ENCODE measurements at places on chromosomes 2 and 18. TPM values are rescaled to one million over a fixed set of nuclear protein-coding genes. Genes with fewer than 3 reads are reported as not detected.

GRCh38 chr2:146642066-146642465 lies 1202.8 kb upstream of the ACVR2A start:
- H3K27me3 ChIP-seq: no peaks in the 10 kb centered on the region
- H3K27ac ChIP-seq: no peak overlapping the region
- no peak for DNase-seq
- no peaks in the 10 kb centered on the region for H3K36me3 ChIP-seq
- H3K4me1 ChIP-seq: no peaks in the 10 kb centered on the region
- H3K4me3 ChIP-seq: no peak overlapping the region

- no peaks in the 10 kb centered on the region for H3K36me3 ChIP-seq
- no peak overlapping the region for H3K4me3 ChIP-seq
- H3K27me3 ChIP-seq: no peaks in the 10 kb centered on the region
- H3K4me1 ChIP-seq: no peaks in the 10 kb centered on the region
- H3K27ac ChIP-seq: no peak overlapping the region
Measured at GRCh38 chr2:120401275-120402066, 55.5 kb downstream of the INHBB start.

DNA sequence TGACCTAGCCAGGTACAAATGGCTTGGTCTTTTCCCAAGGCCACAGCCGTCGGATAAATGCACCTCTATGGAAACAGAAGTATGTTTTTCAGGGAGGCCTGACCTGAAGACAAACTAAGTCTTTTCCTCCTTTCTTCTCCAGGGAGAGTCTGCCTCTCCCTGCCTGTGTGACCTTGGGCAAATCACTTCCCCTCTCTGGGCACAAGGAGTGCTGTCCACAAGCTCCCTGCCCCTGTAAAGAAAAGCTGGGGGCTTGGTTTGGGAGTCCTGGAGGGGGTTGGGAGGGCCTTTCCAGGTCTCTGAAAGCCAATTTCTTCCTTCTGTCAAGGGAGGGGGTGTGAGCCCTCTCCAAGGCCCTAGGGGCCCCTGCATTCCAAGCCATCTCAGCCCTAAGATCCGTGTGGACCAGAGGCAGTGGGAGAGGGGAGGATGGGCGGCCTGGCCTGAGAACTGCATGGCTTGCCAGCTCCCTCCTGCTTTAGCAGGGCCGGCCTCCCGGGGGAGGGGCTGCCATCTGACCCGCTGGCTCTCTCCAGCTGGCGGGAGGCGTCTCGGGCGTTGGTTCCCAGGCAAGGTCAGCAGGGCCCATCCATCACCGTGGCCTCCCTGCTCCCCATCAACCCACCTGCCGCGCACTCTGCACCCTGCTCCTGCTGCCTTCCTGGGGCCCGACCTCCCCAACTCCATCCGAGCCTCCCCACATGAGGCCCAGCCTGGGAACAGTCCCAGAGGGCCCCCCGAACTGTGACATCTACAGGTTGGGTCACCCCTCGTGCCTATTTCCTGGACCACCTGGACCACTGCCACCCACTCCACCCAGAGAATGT lies 61.4 kb downstream of the SMAD7 start:
- H3K27me3 ChIP-seq: no peaks in the 10 kb centered on the region
- peaks cover 68% of the 10 kb centered on the region for H3K4me1 ChIP-seq
- peak; percentile 85 for DNase-seq
- H3K36me3 ChIP-seq: no peaks in the 10 kb centered on the region
- H3K27ac ChIP-seq: peak overlapping the region; percentile 56

GRCh38 chr2:46329803-46330775 lies 32.9 kb downstream of the EPAS1 start:
- H3K27ac ChIP-seq: peak overlapping the region; percentile 82
- H3K4me1 ChIP-seq: peaks cover 99% of the 10 kb centered on the region
- no peak for DNase-seq
- no peak overlapping the region for H3K4me3 ChIP-seq
- no peaks in the 10 kb centered on the region for H3K27me3 ChIP-seq
- H3K36me3 ChIP-seq: no peaks in the 10 kb centered on the region

DNA sequence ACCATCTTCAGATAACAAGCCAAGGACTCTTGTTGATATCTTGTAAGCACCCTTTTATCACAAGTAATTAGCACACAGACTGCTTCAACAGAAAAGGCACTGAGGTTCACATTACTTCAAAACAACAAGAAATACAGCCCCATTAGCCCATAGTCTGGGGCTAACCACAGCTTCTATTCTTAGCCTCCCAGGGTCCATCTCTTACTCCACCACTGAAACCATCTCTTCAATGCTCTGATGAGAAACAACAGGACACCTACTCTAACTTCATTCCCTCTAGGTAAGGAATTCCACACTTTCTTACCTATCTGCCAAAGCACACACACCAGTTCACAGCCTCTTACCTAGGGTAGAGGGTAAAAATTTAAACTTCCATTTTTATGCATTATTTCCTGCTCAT lies 26.4 kb upstream of the CYTIP start:
- H3K27me3 ChIP-seq: no peaks in the 10 kb centered on the region
- no peak for DNase-seq
- no peaks in the 10 kb centered on the region for H3K36me3 ChIP-seq
- H3K4me1 ChIP-seq: no peaks in the 10 kb centered on the region
- no peak overlapping the region for H3K27ac ChIP-seq
- H3K4me3 ChIP-seq: no peak overlapping the region

DNA sequence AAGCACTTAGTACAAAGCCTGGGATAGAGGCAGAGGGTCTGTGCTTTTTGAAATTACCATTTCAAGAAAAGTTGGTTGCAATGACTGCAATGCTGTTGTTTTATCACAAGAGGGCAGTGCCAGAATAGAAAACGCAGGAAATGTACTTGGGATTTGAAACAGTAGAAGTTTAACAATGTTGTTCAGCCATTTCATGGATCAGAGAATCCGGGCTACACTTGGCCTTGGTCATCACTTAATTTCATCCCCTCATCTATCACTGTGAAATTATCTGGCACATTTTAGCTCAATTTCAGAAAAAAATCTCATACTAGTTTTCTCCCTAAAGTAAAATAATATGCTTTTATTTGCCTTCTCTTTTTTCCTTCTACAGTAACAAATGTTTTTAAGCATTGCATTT lies 70.8 kb downstream of the RAPGEF4 start:
- no peaks in the 10 kb centered on the region for H3K4me1 ChIP-seq
- H3K36me3 ChIP-seq: no peaks in the 10 kb centered on the region

DNA sequence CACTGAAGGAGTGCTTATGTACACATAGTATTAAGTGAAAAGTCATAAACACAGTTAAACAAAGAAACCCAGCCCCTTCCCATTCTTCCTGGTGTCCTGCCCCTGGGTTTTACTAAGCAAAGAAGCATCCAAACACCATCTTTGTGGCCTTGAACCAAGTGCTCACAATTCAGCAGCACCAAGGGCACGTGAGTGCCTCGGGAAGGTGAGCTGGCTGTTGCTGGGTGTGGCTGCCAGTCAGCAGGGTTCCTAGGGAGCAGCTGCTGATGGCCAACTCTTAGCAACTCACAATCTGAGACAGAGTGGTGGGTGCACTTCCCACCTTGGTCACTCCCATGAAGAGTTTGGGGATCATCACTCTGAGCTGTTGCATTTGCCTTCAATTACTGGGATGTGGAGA lies 97.7 kb upstream of the PGAP1 start:
- H3K27ac ChIP-seq: no peak overlapping the region
- H3K27me3 ChIP-seq: no peaks in the 10 kb centered on the region
- DNase-seq: no peak
- H3K36me3 ChIP-seq: peaks cover 19% of the 10 kb centered on the region
- no peak overlapping the region for H3K4me3 ChIP-seq
- H3K4me1 ChIP-seq: no peaks in the 10 kb centered on the region

DNA sequence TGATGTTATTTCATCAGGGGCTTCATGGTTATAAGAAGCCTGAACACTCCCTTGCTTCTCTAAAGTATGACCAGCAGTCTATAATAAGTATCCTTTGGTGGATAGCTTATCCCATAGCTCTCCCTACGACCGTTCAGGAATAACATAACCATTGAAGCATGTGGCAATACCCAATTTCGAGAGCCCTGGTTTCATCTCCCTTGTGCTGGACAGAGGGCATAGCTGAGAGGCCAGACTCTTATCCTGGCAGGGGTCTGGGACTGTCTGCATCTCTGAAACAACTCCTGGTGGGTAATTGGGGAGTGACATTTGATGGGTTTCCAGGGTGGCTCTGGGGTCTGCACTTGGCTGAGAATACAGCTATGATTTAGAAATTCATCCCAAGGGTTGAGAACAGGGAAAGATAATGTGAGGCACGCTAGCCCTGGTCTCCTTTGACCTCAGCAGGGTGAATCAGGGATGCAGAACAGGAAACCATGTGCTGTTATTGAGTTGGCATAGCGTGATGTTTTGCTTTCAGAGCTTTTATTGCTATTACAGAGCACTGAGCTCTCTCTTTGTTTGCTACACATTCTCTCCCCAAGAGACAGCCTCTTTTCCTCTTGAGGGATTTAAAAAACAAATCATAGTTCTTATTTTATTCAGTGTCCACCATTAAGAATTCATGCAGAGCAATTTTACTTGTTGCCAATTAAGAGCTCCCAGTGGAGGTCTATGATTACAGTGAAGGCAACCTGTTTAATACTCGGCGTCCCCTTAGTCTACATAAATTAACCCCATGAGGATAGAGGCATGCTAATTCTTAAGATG lies 274.5 kb downstream of the NCKAP5 start:
- H3K27ac ChIP-seq: no peak overlapping the region
- H3K4me3 ChIP-seq: no peak overlapping the region
- no peak for DNase-seq
- H3K27me3 ChIP-seq: no peaks in the 10 kb centered on the region
- H3K36me3 ChIP-seq: no peaks in the 10 kb centered on the region

- no peak overlapping the region for H3K27ac ChIP-seq
- H3K4me3 ChIP-seq: no peak overlapping the region
- H3K36me3 ChIP-seq: no peaks in the 10 kb centered on the region
- H3K27me3 ChIP-seq: no peaks in the 10 kb centered on the region
Measured at GRCh38 chr2:241708879-241709278, 7.0 kb downstream of the ING5 start.

GRCh38 chr18:35389095-35389618 lies 12.0 kb upstream of the ZNF396 start:
- H3K4me3 ChIP-seq: no peak overlapping the region
- DNase-seq: no peak
- H3K4me1 ChIP-seq: no peaks in the 10 kb centered on the region

- no peak overlapping the region for H3K4me3 ChIP-seq
- H3K27ac ChIP-seq: no peak overlapping the region
- peaks cover 8% of the 10 kb centered on the region for H3K4me1 ChIP-seq
- no peak for DNase-seq
- no peaks in the 10 kb centered on the region for H3K36me3 ChIP-seq
- no peaks in the 10 kb centered on the region for H3K27me3 ChIP-seq
Measured at GRCh38 chr2:217077831-217078407, 218.1 kb upstream of the TNP1 start.

GRCh38 chr2:143717536-143718168 lies 588.4 kb downstream of the ARHGAP15 start:
- H3K27me3 ChIP-seq: no peaks in the 10 kb centered on the region
- no peak overlapping the region for H3K4me3 ChIP-seq
- H3K36me3 ChIP-seq: no peaks in the 10 kb centered on the region
- DNase-seq: no peak

GRCh38 chr18:63949068-63949737 lies at the start of gene HMSD:
HMSD (plus strand) TSS chr18:63949301; CDS start chr18:63953456, 4,155 bp downstream.
- no peaks in the 10 kb centered on the region for H3K27me3 ChIP-seq
- peak within 1 kb of the TSS; percentile 27 for H3K4me3 ChIP-seq
- no peaks in the 10 kb centered on the region for H3K36me3 ChIP-seq
- H3K27ac ChIP-seq: no peak within 1 kb of the TSS
- peaks cover 8% of the 10 kb centered on the region for H3K4me1 ChIP-seq

DNA sequence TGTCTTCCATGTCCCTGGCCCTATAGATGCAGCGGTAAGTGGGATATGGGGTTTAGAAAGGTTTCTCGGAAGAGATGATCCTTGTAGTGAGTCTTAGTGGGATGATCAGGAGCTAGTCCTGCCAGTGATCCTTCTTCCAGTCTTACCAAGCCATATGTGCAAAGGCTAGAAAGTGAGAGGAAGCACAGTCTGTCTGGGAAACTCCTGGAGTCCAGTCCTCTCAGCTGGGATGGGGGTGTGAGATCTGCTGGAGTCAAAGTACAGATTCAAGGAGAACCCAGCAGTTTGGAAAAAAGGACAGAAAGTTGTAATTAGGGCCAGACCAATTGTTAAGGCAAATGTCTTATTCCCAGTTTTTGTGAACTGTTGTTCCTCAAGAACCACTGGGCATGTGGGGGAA lies 83.3 kb downstream of the LIMS1 start:
- H3K4me1 ChIP-seq: peaks cover 97% of the 10 kb centered on the region
- H3K27me3 ChIP-seq: no peaks in the 10 kb centered on the region
- DNase-seq: no peak

GRCh38 chr2:29618024-29618423 lies 303.4 kb downstream of the ALK start:
- no peaks in the 10 kb centered on the region for H3K4me1 ChIP-seq
- H3K27me3 ChIP-seq: no peaks in the 10 kb centered on the region
- no peak overlapping the region for H3K4me3 ChIP-seq
- no peak overlapping the region for H3K27ac ChIP-seq

- no peaks in the 10 kb centered on the region for H3K36me3 ChIP-seq
- no peak for DNase-seq
- H3K4me3 ChIP-seq: no peak overlapping the region
- no peaks in the 10 kb centered on the region for H3K4me1 ChIP-seq
- H3K27ac ChIP-seq: no peak overlapping the region
- H3K27me3 ChIP-seq: no peaks in the 10 kb centered on the region
Measured at GRCh38 chr2:40507432-40507831, 55.5 kb upstream of the SLC8A1 start.

- H3K4me3 ChIP-seq: no peak overlapping the region
- no peaks in the 10 kb centered on the region for H3K36me3 ChIP-seq
- no peak for DNase-seq
Measured at GRCh38 chr18:67568166-67568565, 51.6 kb upstream of the DSEL start.

- no peak for DNase-seq
- H3K4me3 ChIP-seq: no peak overlapping the region
- no peaks in the 10 kb centered on the region for H3K27me3 ChIP-seq
- H3K4me1 ChIP-seq: no peaks in the 10 kb centered on the region
- H3K36me3 ChIP-seq: no peaks in the 10 kb centered on the region
- no peak overlapping the region for H3K27ac ChIP-seq
Measured at GRCh38 chr2:191355170-191355758, 110.1 kb downstream of the MYO1B start.

- peaks cover 6% of the 10 kb centered on the region for H3K27me3 ChIP-seq
- peaks cover 3% of the 10 kb centered on the region for H3K4me1 ChIP-seq
- no peak overlapping the region for H3K27ac ChIP-seq
Measured at GRCh38 chr2:70894765-70895164, 40.9 kb upstream of the ATP6V1B1 start.

- DNase-seq: no peak
- H3K36me3 ChIP-seq: no peaks in the 10 kb centered on the region
- H3K4me3 ChIP-seq: no peak overlapping the region
- no peaks in the 10 kb centered on the region for H3K27me3 ChIP-seq
Measured at GRCh38 chr2:59066787-59067399, 825.8 kb upstream of the FANCL start.

GRCh38 chr2:66414896-66415295 lies 20.0 kb upstream of the MEIS1 start:
- no peak overlapping the region for H3K27ac ChIP-seq
- no peak for DNase-seq
- H3K36me3 ChIP-seq: no peaks in the 10 kb centered on the region
- no peaks in the 10 kb centered on the region for H3K4me1 ChIP-seq
- H3K4me3 ChIP-seq: no peak overlapping the region

- peak overlapping the region; percentile 37 for H3K4me3 ChIP-seq
- H3K27me3 ChIP-seq: no peaks in the 10 kb centered on the region
- peak overlapping the region; percentile 91 for H3K27ac ChIP-seq
- no peaks in the 10 kb centered on the region for H3K36me3 ChIP-seq
- no peak for DNase-seq
Measured at GRCh38 chr2:188978291-188979081, 4.3 kb downstream of the COL3A1 start.

The IL1A gene
- 0.98 TPM for total RNA-seq

The CAPN14 gene
- total RNA-seq: 4.7 TPM

The ASPRV1 gene
- total RNA-seq: 0.49 TPM

The ARHGAP25 gene
- total RNA-seq: 9.6 TPM

The SP140 gene
- 7.4 TPM for total RNA-seq

The KIF5C gene
- 13.3 TPM for total RNA-seq

The BCL11A gene
- 48.4 TPM for total RNA-seq

The SERPINB10 gene
- total RNA-seq: 0.98 TPM

The TPO gene
- total RNA-seq: 2.0 TPM
